Right atrium auricular region (tissue), 2 donors: ENCODE measurements at places on chromosomes 12 and 14. TPM values are rescaled to one million over a fixed set of nuclear protein-coding genes. Genes with fewer than 3 reads are reported as not detected.

TAS2R31 gene
- not detected for total RNA-seq

DEPDC4 gene
- 0.44 TPM for total RNA-seq

GLI1 gene
- 1.2 TPM for total RNA-seq

TMEM132C gene
- 10.5 TPM for total RNA-seq

DNA sequence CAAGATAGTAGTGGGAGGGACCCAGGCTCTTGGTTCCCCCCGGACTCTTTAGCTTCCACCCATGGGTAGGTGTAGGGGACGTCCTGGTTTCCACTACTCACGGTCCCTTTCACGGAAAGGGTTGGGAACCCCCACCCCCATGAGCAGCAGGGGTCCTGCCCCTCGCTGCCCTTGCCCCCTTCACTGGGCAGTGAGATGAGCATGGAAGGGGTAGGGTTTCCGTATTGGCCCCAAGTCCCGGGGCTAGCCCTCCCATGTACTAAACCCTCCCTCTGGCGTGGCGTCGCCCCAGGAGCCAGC is 12.7 kb downstream of the AGAP2 start:
- DNase-seq, result no peak

DNA sequence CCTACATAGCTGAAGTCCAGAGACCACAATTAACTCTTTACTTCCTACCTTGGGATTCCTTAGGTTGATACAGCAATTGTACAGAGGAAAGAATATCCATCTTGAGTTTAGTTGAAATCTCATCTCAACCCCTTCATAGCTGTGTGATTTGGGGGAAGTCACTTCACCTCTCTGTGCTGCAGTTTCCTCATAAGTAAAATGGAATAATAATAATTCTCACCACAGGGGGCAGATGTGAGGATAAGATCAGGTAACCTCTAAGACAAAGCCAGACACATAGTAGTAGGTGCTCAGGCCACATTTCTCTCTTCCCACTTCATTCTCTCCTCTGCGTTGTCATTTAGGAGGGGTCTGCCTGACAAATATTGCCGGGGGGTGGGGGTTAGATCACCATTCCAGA is 6.7 kb downstream of the FOXN4 start:
- no peak for DNase-seq

GRCh38 chr12:16358878-16359277 is 11.4 kb downstream of the MGST1 start:
- DNase-seq, result no peak

GRCh38 chr14:24908592-24909236 is 141.2 kb downstream of the STXBP6 start:
- no peak for DNase-seq

- DNase-seq, result no peak
These were observed 1.7 kb upstream of the VASH1 start for GRCh38 chr14:76759589-76759988.

DNA sequence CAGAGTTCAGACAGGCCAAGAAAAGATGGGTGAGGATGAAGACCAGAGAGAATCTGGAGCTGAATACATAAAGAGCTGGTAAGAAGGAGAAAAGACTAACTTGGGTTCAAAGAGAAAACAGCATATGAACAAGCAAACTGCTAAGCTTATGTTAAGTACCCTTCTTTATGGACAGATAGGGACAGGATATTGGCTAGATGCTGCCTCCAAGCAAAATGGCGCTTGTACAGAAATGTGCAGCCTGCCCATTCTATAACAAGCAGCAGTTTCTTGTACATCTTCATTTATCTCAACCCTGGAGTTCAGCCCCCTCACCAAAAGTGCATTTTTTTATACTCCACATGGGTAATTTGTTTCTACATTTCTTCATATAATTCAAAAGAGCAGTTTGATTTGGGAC is 184.5 kb downstream of the RMST start:
- DNase-seq, result no peak

- no peak for DNase-seq
These were observed 92.8 kb downstream of the OTOGL start for GRCh38 chr12:80192087-80192486.

DNA sequence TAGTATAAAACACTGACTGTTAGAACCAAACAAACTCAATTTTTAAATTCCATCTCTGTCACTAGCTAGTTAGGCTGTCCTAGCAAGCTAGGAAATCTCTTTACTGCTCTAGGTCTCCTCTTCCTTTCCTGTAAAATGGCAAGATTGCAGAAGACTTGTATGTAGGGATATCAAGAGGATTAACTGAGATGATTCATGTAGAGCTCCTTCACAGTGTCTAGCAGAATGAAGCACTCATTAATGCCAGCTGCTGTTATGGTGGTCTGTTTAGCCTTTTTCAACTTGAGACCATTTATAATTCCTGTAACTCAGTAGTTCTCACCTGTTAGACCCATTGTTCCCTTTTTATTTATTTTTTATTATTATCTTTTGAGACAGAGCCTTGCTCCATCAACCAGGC is 67.8 kb upstream of the KCNH3 start:
- DNase-seq, result no peak

- no peak for DNase-seq
These were observed 34.4 kb upstream of the EGLN3 start for GRCh38 chr14:33985242-33985641.

- DNase-seq, result no peak
These were observed 132.9 kb downstream of the CNTN1 start for GRCh38 chr12:40825156-40825555.

- DNase-seq, result no peak
These were observed 199.8 kb upstream of the ARHGAP5 start for GRCh38 chr14:31877255-31877798.

DNA sequence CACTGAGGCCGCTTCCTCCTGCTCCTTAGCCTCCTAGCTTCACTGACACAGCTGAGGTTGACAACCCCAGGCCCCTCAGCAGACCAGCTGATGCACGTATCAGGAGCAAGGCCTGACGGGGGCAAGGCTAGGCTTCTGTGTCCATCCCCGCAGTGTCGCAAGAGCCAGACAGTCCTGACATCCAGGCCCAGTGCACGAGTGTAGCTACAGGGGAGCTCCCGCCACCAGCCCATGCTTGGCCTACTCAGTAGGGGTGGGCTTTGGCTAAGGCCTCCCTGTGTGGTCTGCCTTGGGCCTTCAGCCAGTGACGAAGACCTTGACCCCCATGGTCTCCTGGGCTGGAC is 179.1 kb downstream of the DPF3 start:
- DNase-seq, result no peak

GRCh38 chr14:77457115-77457521 is 283 bp downstream of the VIPAS39 start:
- no peak for DNase-seq

GRCh38 chr14:70622111-70622712 is 19.5 kb upstream of the TTC9 start:
- DNase-seq, result no peak

DNA sequence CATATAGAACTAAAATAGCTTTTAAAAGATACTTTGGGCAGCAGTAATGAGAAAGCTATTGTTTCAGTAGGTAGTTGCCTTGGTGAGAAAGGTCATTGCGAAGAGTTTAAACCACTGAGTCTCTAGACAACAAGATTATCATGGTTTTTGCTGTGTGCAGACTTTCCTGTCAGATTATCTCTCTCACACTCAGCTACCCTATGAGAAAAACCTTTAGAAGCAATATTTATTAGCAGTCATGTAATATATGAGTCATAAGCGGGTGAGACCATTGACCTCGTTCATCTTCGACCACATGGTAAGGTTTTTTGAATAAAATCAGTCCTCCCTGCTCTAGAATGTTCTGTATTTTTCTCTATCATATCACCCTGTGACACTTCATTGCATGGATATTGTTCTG is 59.9 kb downstream of the GPR65 start:
- no peak for DNase-seq

GRCh38 chr14:93953263-93953662 is 23.1 kb downstream of the ASB2 start:
- DNase-seq, result no peak
